NCI-H1092 treated with DMSO at 0.1 percent for 48 hours (cell line): ENCODE measurements at places on chromosomes 6 and 20.

DNA sequence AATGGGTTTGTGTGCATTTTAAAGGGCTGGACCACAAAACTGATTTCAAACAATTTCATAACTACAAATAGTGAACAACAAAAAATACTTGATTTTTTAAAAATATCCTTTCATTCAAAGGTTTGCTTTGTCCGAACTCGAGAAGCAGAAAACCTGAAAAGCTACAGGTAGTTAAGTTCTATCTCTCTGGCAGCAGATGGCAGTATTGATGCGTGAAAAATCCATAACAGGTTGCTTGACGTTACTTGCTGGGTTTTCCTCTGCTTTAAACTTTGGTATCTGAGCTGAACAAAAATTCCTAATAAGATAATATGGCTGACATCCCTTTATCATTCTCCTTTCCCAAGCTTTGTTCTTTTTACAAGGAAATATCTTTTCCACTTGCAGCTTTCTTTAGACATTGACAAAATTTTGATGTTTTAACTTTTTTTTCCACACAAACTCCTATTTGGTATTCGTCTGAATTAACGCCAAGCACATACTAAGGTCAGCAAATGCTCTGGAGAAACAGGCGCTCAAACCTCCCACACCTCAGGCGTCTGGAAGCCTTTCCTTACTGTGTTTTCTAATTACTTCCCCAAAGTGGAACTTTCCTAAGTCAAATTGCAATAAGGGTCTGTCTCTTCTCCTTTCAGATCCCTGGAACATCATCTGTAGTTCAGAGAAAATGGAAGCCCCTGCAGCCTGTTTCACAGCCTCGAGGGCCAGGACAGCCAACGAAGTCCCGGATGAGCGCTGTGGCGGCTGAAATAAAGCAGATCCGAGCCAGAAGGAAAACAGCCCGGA is 50.3 kb upstream of the GFRAL start:
- DNase-seq = peak; percentile 67

GRCh38 chr20:58407966-58408557 is 19.0 kb downstream of the VAPB start:
- DNase-seq = no peak

GRCh38 chr6:158661156-158661685 is 11.4 kb downstream of the SYTL3 start:
- no peak for DNase-seq

- DNase-seq = no peak
Measured at GRCh38 chr6:135854799-135855198, 3.3 kb downstream of the PDE7B start.

GRCh38 chr20:6732001-6732447 is 35.5 kb upstream of the BMP2 start:
- no peak for DNase-seq

DNA sequence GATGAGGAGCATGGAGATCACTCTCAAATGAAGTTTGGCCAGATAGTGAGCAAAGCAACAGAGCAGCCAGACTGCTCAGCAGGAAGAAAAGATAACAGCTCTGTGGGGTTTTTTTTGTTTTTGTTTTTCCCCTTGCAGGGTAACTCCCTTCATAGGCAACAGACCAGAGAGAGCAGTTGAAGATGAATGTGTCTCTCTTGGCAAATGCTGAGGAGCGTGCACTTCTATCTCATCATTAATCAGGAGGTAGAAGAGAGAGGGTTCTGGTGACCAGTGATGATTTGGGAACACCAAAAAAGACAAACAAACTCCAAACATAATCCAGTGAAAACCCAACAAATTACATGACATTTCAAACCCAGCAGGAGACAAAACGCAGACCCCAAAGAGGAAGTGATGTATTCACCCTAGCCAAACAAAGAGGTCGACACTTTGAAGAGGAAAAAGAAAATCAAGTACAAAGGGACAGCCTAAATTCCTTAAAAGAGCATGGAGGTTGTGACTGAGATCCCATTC is 66.2 kb upstream of the RREB1 start:
- DNase-seq = no peak
